HS-27A (cell line): ENCODE measurements at places on chromosomes 12 and 14.

GRCh38 chr12:64780132-64780530 lies 20.9 kb upstream of the GNS start:
- DNase-seq, result no peak

- DNase-seq, result no peak
These were observed 6.6 kb downstream of the ZNF664 start for GRCh38 chr12:123979566-123979965.

DNA sequence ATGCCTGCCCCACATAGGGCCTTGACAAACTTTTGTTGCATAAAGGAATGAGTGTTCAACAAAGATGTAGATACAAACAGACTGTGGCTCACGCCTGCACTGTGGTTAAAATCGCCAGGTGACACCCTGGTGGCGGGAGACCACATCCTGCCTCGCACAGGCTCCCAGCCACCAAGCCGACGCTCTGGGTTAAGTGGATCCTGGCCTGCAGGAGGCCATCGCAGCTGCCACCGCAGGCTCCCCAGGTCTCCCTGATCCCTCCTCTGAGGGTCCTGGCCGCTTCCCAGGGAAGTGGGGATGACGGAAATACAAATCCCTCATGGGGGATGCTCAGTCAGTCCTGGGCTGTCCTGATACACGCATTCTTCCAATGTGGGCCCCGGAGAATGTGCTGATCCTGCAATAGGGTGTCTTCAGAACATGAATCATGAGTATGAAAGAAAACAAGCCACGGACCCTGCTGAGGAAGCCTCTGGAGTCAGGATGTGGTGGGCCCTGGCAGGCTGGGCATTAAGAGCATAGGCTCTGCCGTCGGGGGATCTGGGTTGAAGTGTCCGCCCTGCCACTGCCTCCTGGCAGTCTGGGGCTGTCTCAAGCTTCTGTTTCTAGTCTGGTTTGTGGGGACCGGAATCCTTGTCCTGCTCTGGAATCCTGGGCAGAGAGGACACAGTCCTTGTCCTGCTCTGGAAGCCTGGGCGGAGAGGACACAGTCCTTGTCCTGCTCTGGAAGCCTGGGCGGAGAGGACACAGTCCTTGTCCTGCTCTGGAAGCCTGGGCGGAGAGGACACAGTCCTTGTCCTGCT lies 53.5 kb upstream of the BEGAIN start:
- DNase-seq, result no peak

- no peak for DNase-seq
These were observed 3.3 kb downstream of the CINP start for GRCh38 chr14:102359341-102359740.

- no peak for DNase-seq
These were observed 458.8 kb downstream of the TMEM117 start for GRCh38 chr12:44294649-44295048.

DNA sequence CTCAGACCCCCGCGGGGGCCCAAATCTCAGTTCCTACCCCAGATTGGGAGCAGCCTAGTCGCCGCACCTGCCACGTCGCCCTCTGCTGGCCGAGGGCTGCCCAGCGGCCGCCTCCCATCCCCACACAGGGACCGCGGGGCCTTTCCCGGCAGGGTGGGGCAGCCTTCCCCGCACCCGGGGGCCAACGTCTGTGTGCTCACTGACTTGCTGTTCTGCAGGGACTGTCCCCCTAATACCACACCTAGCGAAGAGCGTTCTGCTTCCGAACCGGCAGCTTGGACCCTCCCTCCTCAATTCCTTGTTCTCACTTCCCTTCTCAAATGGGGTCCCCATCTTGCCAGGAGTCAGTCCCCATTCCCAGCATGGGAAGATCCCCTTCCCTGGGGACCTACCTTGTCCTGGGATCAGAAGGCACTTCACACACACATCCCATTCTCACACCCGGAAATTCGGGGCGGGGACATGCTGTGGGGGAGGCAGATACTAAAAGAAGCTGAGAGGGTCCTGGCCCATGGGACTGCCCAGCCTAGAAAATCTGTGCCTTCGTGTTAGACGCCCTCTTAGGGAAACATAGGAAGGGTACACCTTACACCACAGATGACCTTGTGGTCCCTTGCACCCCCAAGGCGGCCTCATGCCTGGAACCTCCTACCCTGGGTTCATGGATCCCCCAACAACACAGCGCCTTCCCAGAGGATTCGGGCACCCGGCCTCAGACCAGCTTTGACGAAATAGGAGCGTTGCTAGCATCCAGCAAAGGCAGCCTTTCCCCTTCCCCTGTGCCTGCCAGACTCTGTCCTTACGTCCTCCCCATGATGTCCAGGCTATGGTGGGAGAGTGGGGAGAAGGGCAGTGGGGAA lies 16.4 kb downstream of the ACVRL1 start:
- no peak for DNase-seq

- DNase-seq, result no peak
These were observed 9.3 kb downstream of the DHRS2 start for GRCh38 chr14:23645504-23645811.

GRCh38 chr14:21040370-21040925 lies 1.7 kb upstream of the RNASE7 start:
- DNase-seq, result no peak

GRCh38 chr14:95253039-95253630 lies 66.6 kb downstream of the CLMN start:
- no peak for DNase-seq

- DNase-seq, result no peak
These were observed 208.3 kb downstream of the NAV3 start for GRCh38 chr12:78038986-78039385.

- DNase-seq, result no peak
These were observed 12.9 kb downstream of the BRI3BP start for GRCh38 chr12:125006365-125006764.

GRCh38 chr14:62029569-62029924 lies 267.3 kb downstream of the SNAPC1 start:
- no peak for DNase-seq

GRCh38 chr12:119700078-119700477 lies 32.1 kb downstream of the PRKAB1 start:
- no peak for DNase-seq

- DNase-seq, result no peak
These were observed 68.2 kb upstream of the EVL start for GRCh38 chr14:99996951-99997571.

DNA sequence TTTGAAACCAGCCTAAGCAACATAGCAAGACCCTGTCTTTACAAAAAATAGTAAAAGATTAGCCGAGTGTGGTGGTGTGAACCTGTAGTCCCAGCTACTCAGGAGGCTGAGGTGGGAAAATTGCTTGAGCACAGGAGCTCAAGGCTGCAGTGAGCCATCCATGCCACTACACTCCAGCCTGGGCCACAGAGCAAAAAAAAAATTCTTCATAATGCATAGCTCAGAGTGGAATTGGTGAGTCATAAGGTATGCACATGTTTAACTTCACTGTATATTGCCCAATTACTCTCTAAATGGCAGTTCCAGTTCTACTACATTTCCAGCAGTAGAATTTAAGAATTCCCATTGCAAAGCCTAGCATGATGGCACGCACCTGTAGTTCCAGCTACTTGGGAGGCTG lies 26.8 kb upstream of the CLIP1 start:
- peak; percentile 55 for DNase-seq

DNA sequence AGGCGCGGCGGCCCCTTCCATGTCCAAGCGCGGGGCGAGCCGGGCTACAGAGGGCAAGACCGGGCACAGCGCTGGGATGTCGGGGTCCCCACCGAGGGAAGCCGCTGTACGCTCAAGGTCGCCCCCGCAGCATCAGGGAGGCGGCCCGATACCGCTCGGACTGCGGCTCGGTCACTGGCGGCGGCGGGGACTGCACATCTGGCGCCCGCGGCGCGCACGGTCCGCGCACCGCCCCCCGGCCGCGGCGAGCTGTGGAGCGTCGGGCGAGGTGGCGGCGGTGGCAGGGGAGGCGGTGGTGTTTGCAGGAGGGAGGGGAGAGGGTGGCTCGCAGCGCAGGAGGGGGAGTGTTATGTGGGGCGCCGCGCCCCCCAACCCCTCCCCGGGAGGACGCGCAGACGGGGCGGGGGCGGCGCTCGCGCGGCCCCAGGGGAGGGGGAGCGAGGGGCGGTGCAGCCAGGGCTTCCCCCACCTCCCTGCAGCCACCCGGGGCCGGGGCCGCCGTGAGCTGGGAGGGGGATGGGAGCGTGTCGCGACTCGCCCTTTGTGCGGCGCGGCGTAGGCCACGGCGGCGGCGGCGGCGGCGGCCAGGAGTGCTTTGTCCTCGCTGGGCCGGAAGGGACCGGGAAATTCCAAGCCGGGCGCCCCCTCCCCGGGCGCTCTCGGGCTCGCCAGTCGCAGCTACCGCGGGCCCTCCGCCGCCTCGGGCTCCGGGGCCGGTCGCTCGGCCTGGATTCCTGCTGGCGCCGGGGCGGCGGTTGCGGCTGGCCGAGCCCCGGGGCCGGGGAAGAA lies at the start of gene NUAK1:
NUAK1 (minus strand) TSS at position 322 of the 789 bp plus-strand sequence; CDS start at position 21, 301 bp downstream.
- DNase-seq, result no peak

GRCh38 chr14:93944348-93945069 lies 17.4 kb downstream of the FAM181A start:
- DNase-seq, result no peak

- DNase-seq, result peak; percentile 29
These were observed 22.0 kb upstream of the NUDT14 start for GRCh38 chr14:105203057-105203531.

- DNase-seq, result no peak
These were observed 15.0 kb downstream of the CSRP2 start for GRCh38 chr12:76863837-76864236.

DNA sequence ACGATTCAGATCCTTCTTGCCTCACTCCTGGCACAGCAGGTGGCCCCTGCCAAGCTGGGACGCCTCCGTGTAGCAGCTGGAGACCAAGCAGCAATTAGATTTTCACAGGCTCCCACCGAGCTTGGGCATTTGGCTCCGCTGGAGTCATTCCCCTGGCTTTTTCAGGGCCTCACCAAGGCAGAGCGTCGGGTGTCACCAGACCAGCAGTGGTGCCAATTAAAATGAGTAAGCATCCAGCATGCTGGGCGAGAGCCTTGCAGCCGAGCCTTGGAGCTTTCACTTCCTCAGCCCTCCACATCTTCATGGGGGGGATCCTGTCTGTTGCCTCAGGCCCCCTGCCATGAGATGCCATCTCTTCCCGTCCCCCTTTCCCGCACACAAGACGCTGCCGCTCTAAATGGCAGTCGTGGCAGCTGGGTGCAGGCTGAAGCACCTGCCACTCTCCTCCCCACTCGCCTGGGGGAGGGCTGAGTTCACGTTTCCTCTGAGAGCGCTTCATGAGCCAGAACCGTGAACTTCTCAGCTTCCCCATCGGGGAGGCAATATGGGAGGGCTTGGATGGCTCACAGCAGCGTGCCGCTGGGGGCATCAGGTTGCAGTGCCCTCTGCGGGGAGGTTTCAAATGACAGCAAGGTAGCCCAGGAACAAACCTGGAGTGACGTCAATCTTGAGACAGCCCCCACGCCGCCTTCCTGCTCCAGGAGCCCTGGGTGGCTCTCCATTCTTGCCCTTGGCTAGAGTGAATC lies 11.7 kb downstream of the TPCN1 start:
- no peak for DNase-seq

DNA sequence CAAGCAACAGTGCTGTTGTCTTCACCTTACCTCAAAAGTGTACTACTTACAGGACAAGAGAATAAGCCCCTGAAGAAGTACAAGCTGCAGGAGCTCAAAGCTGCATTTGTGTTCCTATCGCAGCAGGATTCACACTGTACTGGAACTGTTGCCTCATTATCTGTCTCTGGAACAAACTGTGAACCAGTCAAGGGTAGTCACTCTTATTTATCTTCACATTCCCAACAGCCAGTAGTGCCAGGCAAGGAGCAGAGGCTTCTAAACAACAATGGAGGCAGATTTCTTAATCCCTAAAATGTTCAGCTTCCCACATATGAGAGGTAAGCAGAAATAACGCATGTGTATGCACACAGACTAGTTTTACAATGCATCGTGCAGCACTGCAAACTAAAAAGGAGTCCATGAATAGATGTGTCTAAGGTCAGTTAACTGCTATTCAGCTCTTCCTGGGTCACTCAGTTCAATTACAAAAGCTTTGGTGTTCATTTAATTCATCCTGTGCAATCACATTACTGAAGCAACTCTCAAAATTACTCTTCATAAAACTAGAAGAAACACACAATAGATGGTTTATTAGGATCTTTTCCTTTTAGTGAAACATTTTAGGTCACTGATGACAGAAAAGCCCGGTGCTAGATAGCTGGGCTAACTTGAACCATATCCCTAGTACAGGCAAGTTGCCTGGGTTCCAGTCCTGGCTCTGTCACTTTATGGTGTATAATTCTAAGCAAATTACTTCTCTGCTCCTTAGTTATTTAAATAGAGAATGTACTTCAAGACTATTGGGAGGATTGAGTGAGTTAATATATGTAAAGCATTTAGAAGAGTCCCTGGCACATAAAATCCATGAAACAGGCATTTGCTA lies 2.7 kb downstream of the APPL2 start:
- DNase-seq, result no peak

GRCh38 chr14:26905229-26905628 lies 307.4 kb upstream of the NOVA1 start:
- no peak for DNase-seq

DNA sequence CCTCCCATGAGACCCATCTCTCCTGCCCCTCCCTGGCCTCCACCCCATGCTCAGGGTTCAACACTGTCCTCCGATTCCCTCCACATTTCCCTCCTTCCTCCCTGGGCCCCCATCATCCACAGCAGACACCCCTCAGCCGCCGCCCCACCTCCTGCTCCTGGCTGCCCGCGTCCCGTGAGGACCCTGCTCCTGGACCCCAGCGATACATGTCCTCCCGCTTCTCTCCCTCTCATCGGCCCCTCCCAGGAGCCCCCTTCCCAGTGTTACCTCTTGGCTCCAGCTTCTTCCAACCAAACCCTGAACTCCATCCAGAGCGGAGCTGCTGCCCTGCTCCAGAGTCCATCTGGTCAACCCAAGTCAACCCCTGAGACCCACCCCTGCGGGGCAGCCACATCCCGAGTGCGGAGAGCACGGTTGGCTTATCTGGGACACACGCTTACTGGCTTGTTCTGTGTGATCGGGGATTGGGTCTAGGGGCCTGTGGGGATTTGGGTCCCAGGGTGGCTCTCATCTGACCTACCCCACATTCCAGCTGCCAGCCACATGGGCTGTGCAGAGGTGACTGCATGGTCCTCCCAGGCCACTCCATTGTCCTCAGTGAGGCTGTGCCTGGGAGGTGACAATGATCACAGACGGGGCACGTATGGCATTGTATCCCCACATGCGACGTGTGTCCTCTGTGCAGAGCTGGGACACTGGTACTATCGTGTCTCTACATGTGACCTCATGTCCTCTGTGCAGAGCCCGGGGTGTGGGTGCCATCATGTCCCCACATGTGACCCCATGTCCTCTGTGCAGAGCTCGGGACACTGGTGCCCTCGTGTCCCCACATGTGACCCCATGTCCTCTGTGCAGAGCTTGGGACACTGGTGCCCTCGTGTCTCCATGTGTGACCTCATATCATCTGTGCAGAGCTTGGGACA lies 333.6 kb downstream of the ADGRD1 start:
- DNase-seq, result no peak
